Renal cortex interstitium (tissue), 15 donors: ENCODE measurements at places on chromosomes 11 and 22.

DNA sequence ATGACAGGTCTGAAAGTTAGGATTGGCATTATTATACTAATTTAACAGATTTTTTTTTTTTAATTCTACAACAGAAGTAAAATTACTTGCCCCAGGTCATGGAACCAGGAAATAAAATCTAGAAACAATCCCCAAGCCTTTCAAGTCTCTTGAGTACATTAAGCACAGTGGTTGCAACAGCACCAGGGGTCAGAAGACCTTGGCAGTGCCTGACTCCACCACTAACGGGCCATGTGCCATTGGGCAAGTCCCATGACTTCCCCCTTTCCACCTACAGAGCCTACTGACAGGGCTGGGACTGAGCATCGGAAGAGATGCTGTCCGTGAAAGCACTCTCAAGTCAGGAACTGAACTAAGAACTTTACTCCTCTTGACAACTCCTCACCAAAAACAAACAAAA, 98.6 kb upstream of the AKIP1 start:
- DNase-seq = no peak

DNA sequence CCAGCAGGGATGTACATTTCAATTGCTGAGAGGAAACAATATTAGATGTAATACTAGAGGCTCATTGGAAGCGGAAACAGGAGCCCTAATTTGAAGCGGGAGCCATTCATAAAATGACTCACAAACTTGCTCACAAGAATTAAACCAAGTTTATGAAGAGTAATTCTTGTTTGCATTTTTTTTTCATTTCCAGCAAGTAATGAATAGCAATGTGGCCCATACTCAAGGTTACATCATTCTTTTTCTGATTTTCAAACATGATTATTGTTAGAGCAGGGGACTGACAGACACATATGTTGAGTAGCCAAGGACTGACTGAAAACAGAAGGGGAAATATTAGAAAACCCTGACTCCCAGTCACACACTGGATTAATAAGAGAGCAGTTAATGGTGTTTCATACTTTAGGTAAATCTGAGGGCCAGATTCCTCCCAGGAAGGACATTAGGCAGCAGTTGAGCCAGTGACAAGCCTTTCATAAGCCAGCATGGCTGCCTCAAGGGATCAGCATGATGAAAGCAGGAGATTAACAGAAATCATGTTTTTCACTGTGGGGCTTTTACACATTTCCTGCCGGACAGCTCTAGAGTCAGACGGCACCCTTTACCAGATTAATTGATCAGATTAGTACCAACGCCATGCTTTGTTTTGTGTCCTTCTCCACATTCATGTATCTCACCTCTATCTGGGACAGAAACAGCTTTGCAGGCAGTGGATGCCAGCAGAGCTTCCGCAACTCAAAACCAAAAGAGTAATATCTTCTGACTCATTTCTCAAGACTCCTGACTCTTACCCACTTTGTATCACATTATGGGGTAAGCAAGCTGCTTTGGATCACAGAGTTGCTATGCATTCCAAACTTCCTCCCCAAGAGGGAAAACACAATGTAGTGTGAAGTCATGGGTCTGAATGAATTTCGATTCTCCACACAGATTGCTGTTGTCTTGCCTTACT, 831.6 kb downstream of the KCNA4 start:
- no peak for DNase-seq

- peak; percentile 26 for DNase-seq
Observed at GRCh38 chr11:62889484-62890437, 9.1 kb downstream of the SLC3A2 start.

- no peak for DNase-seq
Observed at GRCh38 chr22:39457556-39458443, 988 bp downstream of the MGAT3 start.

DNA sequence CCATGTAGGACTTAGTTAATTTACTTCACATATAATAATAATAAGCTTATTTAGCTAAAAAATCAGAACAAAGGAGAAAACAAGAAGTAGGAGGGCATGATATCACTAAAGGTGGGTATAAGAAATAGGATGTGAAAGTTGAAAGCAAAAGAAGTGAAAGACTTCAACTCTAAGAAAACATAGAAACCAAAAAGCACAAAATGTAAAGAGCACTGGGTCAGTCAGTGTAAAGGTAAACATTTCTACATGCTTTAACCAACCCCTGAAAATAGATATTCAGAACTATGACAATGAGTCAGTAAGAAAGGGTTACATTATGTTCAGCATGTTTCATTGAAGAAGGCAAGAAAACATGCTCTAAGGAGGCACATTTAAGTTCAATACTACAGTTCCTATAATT, 298.8 kb downstream of the SWAP70 start:
- no peak for DNase-seq

DNA sequence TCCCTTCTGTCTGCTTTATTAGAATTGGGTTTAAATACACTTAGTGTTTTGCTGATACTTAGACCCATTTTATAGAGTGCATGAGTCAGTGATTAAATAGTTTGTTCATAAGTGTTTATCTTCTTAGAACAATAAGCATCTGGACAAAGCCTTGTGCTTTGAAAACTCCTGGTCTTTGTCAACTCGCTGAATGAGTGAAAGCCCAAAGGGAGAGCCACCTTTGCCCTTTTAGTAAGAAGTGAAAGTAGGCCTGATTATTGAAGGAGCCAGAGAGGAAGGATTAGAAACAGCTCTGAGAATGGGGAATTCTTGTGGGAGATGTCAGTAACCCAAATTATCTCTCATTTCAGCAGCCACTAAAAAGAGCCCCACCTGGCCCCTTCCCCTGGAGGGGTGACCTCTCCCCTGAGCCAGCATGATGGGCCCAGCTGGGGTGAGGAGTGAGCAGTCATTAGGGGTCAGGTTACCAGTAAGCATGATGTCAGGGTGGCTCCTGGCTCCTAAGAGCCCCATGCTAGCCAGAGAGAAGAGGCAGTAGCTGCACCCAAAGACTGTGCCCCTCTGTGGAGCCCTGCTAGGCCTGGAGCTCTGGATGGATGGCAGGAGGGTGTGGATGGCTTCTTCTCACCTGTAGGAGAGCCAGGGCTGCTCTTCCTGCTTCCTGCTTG, 125.1 kb upstream of the E2F8 start:
- DNase-seq = no peak

GRCh38 chr11:46741600-46742484, 22.8 kb downstream of the F2 start:
- DNase-seq = no peak

- no peak for DNase-seq
Observed at GRCh38 chr22:24992946-24993345, 40.4 kb downstream of the KIAA1671 start.

GRCh38 chr11:843086-843734, 558 bp downstream of the TSPAN4 start:
- no peak for DNase-seq
